Psoas muscle (tissue), 8 donors: ENCODE measurements at places on chromosomes 1 and 21. TPM values are rescaled to one million over a fixed set of nuclear protein-coding genes. Genes with fewer than 3 reads are reported as not detected.

DNA sequence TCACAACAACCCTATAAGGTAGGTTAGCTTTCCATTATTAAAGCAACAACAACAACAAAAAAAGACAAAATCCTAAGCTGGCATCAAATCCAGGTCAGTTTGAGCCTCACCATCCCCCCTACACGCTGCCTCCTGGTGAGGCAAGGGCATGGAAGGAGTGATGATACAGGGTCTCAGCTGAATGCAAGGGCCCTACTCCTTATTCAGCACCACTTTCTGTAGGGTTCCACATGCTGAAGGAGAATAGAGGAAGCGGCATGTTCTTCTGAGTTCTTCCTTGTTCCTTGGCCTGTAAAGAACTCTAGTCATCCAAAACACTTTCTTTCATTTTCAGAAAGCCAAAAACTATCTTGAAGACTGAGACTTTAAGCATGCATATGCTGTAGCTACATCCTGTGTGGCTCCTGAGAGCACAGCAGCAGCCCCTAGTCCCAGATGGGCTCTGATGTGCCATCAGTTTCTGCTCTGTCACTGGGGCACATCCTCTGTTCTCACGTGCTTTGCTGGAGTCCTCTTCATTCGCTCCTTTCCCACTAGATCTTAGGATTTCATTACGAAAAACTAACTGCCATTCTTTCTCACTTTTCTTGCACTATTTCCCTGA, 6.2 kb downstream of the ILDR2 start:
- no peaks in the 10 kb centered on the region for H3K36me3 ChIP-seq
- DNase-seq, result no peak
- no peaks in the 10 kb centered on the region for H3K4me1 ChIP-seq
- H3K4me3 ChIP-seq, result no peak overlapping the region
- no peak overlapping the region for H3K27ac ChIP-seq

DNA sequence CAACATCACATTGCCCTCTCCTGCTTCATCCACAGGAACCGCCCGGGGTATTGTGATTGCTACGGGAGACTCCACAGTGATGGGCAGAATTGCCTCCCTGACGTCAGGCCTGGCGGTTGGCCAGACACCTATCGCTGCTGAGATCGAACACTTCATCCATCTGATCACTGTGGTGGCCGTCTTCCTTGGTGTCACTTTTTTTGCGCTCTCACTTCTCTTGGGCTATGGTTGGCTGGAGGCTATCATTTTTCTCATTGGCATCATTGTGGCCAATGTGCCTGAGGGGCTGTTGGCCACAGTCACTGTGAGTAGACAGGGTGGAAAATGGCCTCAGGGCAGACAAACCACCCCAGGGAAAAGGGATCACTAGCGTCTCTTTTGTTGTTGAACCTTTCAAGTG, 12.7 kb downstream of the ATP1A4 start:
- no peak overlapping the region for H3K27ac ChIP-seq
- no peaks in the 10 kb centered on the region for H3K4me1 ChIP-seq
- H3K4me3 ChIP-seq, result no peak overlapping the region
- H3K36me3 ChIP-seq, result no peaks in the 10 kb centered on the region
- no peak for DNase-seq

The SPRR2G gene
- not detected for polyA plus RNA-seq

The TFAP2E gene
- 0.12 TPM for polyA plus RNA-seq
